Fibroblast of pulmonary artery (primary cell): ENCODE measurements at places on chromosomes 4 and X.

DNA sequence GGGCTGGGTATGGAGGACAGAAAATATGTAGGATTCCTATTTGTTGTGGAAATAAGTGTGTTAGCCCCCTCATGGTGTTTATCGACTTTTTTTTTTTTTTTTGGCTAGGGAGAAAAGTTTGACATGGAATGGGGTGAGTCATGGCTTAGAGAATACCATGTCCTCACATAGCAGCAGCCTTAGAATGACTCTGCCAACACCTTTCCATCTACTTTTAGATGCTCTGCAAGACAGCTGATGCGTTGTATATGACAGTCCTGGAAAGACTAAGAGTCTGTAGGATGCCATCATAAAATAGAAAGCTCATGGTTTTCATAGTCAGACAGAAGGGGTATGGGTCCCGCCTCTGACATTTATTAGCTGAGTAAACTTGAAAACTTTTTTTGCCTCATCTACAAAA, 37.7 kb downstream of the MTTP start:
- DNase-seq, result no peak

DNA sequence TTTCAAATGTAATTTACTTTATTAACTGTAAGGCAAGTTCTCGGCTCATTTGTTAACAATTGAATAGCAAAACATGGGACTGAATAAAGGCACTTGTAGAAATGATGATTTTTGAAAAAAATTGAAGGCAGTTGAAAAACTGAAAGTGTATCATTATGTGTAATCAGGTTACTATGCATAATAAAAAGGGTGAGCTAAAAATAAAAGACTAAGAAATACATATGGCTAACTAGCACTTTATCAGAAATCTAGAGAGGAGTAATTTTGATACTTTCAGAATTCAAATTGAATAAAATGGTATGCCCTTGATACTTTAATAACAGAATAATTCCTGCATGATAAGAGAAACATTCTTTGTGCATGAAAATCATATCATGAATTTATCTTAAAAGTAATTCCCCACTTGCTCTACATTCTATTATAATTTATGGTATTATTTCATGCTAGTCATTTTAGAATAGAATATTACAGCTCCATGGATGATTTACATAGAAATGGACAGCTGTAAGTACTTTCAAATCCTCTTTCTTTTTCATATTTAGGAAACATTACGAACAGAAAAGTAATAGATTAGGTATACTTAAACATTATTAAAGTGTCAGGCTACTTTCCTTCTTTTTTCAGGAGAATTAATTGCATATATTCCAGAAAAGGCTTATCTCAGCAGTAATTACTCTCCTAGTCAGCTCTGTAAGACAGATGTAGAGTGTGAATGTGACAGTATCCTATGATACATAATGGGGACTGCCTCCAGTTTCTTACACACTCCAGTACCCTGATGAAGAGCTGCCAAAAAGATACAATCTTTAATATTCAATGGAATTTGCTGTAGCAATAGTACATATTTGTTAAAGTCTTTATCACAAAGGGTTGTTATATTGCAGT, 697.3 kb downstream of the CCSER1 start:
- no peak for DNase-seq

DNA sequence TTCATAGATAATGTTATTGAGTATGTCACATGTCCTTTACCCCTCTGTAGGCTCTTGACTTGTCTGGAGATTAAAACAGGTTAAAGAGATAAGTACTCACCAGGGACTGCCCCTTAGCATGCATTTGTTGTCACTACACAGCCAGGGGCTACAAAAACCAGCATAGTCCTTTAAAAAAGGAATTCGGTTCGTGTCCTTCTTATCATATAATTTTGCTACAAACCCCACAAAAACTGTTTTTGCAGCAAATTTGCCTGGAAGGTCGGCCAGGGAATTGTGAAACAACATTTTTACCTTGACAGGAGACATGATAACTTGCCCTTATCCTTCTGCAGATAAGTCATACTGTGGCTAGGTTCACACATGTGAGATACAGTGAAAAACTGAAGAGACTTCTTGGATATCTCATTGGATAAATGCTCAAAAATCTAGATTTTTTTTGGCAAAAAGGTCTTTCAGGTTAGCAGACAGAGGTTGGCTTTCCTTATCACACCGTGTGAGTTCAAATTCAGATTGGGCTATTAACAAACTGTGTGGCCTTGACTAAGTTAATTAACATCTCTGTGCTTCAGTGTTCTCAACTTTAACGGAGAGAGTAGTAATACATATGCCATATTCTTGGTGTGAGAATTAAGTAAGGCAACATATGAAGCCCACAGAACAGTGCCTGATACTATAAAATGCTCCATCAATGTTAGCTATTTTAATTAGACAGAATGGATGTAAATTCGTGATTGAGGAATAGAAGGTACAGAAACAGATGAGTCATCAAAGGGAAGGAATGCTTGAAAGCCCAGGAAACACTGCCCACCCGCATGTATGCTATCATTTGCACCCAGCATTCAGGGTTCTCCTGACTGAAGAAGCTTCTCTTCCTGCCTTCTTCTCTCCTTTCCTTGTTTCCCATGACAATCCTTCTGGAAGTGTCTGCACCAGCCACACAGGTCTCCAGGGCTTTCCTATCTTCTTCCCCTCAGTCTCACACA, 30.0 kb downstream of the FAM9C start:
- DNase-seq, result no peak

DNA sequence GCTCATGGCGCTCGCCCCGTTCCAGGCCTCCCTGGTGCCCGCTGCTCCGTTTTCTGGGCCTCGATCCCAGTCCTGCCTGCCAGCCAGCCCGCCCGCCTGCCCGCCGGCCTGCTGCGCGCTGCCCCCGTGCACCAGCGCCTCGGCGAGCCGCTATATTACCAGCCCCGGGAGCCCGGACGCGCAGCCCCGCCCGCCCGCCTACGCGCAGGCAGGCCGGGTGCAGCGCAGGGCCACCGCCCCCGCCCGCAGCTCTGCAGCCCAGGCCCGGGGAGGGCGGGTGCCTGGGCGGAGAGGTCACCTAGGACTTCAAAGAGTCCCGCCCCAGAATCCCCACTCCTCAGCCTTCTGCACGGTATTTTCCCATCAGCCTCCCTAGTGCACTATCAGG, at the start of gene MAOB:
MAOB (minus strand) TSS at position 157 of the 388 bp plus-strand sequence; CDS start at position 6, 151 bp downstream.
- no peak for DNase-seq

DNA sequence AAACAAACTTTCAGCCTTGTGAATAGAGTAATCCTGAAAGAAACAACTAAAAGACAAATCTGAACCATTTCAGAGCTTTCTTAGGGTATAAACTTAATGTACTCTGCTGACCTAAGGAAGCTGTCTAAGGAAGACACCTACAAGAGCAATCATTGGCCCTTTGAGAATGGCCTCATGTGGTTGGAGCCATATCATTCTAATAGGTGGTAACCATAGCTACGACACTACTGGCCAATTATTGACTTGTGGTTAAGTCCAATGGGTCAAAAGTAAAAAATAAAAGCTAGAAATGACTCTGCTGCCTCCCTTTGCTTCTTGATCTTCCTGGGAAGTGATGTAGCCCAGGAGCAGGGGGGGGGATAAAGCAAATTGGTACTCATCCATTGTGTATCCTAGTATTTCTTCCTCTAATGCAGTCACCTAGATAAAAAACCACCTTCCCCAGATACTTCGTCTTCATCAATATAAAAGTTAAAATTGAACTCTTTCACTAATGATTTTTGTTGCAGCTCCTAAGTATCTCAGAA, 547.0 kb downstream of the ARAP2 start:
- DNase-seq, result no peak

DNA sequence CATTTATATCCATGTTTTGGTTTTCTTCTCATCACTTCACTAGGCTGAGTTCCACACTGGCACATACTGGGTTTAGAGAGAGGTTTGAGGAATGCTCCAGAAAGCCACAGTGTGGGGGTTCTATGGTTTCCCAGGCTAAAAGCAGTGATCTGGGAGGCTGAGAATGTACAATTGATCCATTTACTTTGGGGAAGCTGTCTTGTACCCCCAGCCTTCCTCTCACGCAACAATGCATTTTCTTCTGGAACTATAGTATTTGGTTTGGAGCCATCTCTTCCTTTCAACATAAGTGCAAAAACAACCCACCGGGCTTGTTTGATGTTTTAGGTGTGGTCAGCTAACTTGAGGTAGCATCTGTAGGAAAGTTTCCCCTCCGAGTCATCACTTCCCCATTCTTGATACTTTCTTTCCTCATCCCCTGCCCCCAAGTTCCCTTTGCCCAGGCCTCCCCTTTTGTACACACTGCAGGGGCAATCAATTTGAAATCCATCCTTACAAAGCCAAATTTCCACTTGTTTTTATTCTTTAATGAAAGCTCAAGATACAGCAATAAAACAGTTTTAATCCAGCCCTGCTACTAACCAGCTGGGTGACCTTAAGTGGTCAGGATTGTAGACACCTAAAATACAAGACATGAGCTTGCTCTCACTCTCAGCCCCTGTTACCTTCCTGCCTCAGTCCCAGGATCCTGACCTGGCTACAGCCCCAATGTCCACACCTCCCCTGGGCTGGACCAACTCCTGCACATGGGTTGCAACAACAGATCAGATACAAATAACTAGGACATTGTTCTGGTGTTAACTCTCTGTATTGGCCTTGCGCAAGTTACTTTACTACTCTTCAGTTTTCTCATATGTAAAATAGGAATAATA, 109.2 kb downstream of the FHDC1 start:
- DNase-seq, result no peak

DNA sequence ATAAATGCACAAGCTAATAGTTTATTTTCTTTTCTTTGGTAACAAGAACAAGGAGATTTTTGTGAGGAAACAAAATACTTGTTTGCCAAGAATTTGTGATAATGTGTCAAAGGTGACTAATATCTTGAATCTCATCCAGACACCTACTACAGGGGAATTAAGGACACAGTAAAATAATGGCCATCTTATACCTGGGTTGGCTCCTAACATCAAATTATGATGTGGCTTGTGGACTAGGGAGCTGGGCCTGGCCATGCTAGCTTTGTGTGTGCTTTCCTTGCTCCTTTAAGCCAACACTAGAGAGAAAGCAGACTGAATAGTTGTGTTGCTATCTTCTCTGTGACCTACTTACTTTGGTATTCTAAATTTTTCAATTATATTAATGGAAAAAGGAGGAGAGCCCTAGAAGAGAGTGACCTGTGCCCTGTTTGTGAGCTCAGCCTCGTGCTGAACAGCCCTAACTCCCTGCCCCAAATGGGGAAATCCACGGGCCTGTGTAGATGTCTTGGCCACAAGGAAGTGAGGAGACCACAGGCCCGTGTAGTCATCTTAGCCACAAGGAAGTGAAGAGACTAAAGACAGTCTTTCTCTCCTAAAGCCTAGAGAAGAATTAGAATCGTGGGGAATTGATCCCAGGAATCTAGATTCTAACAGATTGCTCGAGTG, 23.3 kb downstream of the ARHGAP24 start:
- DNase-seq, result peak; percentile 65

DNA sequence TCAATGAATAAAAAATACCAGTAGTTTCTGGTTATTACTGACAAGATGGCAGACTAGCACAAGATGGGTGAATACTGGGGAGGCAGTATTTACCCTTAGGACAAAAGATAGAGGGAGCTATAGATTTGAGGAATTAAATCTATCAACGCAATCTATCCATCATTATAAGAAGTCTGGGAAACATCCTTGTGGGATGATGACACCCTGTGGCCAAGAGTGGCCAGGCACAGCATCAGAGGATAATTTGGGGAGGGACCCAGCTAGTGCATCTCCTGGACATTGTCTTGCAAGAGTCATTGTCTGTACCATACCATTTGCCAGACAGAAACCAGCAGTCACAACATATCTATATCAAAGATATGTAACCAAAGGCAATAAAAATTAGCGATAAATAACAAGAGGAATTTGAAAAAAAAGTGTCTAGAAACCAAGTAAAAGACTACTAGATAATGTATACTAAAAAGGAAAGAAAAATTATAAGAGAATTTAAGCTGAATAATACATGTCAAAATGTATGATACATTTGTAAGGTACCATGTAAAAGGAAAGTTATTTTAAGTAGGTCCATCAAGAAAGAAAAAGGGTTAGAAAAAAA, 22.9 kb downstream of the KCTD8 start:
- DNase-seq, result peak; percentile 50

DNA sequence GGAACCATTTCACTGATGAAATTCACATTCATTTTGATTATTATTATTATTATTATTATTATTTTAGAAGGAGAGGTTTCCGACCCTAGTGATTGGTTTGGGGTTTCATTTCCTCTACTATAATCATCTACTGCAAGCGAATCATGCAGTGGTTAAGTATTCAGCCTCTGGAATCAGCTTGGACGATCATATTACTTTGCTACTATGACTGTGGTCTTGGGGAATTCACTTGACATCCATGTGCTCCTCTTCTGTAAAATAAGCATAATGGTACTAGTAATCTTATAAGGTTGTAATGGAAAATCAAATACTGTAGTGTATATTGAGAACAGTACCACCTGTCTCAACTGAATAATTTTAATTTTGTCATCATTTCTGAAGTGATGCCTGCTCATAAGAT, 132.1 kb upstream of the SLC4A4 start:
- DNase-seq, result no peak

GRCh38 chrX:148268673-148269072, 231.7 kb upstream of the AFF2 start:
- DNase-seq, result no peak

DNA sequence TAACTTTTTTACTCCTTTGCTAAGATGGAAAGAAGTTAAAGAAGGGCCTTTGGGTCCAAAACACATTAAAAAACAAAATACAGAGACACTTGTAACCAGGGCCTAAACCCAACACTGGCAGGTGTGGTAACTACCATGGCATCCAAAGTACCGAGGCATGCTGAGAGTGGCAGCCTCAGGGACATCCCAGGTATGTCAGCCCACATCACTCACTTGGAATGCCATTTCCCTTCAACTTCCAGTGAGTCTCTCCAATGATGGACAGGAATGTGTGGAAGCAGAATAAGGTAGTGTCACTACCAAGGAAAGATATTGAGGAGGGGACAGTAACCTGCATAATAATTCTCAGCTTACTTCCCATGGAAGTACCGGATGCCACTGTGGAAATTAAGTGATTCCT, 79.5 kb upstream of the SCOC start:
- DNase-seq, result no peak

GRCh38 chr4:124243671-124244366, 468.7 kb downstream of the ANKRD50 start:
- no peak for DNase-seq

DNA sequence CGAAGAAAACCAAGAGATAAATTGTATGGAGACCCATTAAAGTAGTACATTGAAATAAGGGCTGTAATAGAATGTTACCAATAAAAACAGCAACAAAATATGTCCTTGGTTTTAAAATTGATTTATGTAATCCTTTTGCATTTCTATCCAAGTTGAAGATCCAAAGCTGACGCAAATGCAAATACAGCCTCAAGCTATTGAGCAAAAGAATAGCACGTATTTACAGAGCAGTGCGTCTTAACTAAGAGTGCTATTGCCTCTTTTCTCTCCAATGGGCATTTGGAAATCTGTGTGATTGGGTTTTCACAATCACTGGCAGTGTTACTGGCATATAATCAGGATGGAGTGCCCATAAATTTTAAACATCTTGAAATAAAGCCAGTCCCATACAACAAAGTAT, 417.4 kb downstream of the TLL1 start:
- no peak for DNase-seq
